ENCODE measurements at places on chromosomes 13 and 19.

DNA sequence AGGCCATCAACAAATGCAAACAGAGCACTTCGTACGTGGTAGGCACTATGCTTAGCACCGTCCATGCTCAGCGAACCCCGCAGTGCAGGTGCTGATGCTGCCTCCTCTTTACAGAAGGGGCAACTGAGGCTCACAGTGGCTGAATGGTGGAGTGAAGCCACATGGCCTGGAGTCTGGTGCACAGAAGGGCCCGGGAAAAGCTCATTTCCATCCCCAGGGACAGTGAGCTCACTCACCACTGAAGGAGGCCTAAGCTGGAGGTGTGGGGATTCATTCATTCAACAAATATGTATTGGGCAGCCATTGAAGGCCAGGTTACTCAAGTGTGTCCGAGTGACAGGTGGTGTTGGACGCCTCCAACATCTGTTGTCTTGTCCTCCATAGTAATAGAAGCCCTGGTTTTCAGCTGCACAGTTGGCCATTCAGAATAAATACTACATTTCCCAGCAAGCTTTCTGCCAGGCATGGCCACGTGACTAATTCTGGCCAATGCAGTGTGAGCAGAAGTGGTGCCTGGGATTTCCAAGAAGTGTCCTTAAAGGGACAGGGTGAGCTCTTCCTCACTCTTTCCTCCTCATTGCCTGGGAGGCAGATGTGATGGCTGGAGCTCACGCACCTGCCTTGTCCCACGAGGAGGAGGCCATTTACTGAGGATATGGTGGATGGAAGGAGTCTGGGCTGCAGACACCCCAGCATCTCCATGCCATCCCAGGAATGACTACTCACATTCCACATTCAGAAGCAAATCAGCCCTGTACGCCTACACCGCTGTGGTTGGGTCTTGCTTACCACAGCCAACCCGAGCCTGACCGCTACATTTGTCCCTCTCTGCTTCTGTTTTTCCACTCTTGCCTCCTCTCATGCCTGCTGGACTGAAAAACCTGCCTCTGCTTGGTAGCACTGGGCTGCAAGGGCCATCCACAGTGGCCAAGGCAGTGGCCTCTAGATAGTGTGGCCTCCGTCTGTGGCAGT lies 2.3 kb upstream of the ZNRF4 start:
- no peak for DNase-seq

DNA sequence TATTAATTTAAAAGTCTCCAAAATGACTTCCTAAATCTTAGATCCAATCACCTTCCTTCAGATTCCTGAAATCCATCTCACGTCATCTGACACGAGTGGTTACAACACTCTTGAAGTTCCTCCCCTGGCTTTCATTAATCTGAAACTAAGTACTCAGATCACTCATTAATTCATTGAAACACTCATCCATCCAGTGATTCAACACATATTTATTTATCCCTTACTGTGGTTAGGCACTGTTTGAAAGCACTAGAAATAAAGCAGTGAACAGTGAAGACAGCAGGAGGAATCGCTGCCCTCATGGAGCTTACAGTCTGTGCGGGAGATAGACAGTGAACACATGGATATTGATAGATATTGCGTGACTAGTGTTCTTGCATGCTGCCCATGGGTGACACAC lies 472.4 kb downstream of the DCT start:
- DNase-seq = no peak

- DNase-seq = no peak
Measured at GRCh38 chr19:5607318-5608275, 15.0 kb downstream of the SAFB2 start.

DNA sequence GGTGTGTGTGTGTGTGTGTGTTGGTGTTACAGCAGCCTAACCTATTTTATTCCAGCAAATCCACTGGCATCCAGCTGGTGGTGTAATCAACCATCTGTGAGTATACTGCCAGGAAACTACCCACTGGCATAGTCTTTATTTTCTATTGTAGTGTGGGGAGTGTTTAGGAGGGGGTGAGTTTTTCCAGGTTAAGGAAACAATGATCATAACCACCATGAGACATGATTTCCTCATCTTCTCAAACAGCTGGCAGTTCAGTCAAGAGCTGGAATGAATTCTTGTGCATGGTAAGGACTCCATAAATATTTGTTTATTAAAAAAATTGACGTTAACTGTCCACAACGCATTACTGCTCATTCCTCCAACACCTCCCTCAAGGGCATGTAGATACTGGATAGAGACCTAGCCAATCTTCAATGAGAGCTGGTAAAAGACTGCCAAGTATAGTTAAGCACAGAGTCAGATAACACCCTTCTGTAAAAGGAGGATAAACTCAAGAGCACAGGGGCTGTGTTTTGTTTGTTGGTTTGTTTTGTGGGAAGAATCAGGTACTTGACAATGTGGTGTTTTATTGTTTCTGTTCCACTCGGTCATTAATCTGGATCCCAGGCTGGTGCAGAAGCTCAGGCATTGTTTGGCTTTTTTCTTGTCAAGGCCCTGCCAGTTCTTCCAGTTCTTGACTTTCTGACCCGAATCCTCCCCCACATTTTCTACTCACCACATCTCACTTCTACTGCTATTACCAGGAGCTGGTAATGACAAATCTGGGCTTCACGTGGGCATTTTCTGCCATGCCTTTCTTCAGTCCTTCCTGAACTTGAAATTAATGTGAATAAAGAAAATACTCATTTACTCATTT lies 31.6 kb upstream of the SLC46A3 start:
- DNase-seq = no peak

GRCh38 chr13:48727241-48728011 lies 73.7 kb downstream of the CYSLTR2 start:
- DNase-seq = no peak

DNA sequence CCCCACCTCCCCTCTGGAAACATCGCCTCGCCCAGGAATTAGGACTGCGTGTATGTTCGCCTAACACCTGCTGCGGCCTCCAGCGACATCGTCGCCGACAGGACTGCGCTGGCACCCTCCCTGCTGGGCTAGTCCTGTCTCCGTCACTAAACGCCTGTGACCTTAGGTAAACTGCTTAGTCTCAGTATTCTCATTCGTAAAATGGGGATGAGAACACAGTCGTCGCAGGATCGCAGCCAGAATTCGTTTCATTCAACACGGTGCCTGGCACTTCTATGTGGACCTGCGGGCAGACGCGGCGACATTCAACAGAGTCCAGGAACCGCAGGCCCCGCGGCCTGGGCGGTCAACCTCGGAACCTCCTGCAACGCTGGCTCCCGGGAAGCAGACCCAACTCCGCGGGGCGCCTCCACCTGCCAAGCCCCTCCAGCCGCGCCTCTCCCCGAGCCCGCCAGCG lies 485 bp downstream of the CRYL1 start:
- DNase-seq = no peak

- no peak for DNase-seq
Measured at GRCh38 chr13:77359171-77359570, 32.3 kb upstream of the MYCBP2 start.

- no peak for DNase-seq
Measured at GRCh38 chr13:22073718-22074117, 402.8 kb downstream of the FGF9 start.

- no peak for DNase-seq
Measured at GRCh38 chr13:19089315-19089714, 92.3 kb downstream of the TUBA3C start.

DNA sequence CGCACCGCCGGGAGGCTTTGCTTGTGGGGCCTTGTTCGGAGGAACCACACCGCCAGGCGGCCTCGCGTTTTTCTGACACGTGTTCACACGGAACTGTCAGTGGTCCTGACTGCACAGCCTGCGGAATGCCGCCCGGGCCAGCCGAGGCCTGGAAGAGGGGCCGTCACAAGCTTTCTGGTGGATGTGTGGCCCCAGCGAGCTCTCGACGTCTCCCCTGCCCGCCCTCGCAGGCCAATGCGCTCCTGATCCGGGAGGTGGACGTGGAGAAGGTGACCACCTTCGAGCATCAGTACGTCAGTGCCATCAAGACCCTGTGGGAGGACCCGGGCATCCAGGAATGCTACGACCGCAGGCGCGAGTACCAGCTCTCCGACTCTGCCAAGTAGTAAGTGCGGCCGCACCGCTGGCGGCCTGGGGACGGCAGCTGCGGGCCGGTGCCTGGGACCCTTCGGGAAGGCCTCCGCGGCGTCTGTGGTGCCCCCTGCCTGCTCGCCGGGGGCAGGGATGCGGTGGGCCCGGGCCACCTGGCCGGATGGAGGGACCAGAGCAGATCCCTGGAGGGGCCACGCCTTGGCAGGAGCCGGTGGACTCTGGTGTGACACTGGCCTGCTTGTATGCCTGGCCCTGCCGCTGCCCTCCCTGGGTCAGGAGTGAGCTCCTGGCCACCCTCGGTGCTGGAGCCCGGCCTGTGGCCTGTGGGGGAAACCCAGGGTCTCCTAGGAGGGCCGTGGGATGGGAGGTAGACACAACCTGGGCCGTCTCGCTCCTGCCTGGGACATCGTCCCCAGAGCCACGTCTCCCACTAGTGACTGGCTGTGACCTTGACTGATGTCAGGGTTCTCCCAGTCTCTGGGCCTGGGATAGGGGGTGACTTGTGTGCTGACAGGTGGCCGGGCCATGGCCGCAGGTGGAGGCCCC lies 19.2 kb downstream of the GNA11 start:
- DNase-seq = no peak

DNA sequence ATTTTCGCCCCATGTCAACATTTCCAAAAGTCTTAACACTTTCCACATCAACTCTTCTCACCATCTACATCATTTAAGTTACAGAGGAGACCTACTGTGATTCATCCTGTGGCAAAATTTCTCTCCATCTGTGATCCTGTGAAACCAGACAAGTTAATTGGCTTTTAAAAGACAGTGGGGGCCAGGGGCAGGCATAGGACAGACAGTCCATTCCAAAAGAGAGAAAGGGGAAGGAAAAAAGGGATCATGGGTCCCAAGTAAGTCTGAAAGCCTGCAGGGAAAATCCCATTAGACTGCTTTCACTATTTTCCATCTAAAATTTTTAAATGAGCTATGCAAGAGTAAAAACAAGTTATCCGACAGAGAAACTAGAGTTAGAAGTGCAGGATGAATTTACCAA lies 121.0 kb downstream of the MRPL57 start:
- no peak for DNase-seq
